ENCODE measurements at places on chromosomes 7 and 10. TPM values are rescaled to one million over a fixed set of nuclear protein-coding genes. Genes with fewer than 3 reads are reported as not detected.
A peak's percentile ranks its signal among the peaks of the same experiment; 100 is the strongest.

DNA sequence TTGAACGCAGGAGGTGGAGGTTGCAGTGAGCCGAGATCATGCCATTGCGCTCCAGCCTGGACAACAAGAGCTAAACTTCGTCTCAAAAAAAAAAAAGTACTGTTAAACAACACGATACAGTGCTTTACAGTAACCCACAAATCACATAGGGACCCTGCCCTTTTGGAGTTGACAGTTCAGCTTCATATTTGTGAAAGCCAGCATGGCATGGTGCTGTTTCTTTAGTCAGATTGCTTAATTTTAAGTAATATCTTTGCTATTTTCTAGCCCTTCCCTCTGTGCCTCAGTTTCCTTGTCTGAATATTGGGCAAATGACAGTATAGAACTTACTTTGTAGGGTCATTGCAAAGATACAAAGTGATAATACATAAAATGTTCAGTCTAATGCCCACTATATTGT is 4.9 kb downstream of the CDC123 start:
- peaks cover 66% of the 10 kb centered on the region for H3K36me3 ChIP-seq
- peaks cover 2% of the 10 kb centered on the region for H3K4me1 ChIP-seq
- no peaks in the 10 kb centered on the region for H3K27me3 ChIP-seq
- H3K4me3 ChIP-seq = no peak overlapping the region

TMEM196 gene
- not detected for total RNA-seq

AOC1 gene
- total RNA-seq = not detected

- H3K4me1 ChIP-seq = peaks cover 5% of the 10 kb centered on the region
- peaks cover 15% of the 10 kb centered on the region for H3K36me3 ChIP-seq
- no peaks in the 10 kb centered on the region for H3K27me3 ChIP-seq
- peak; percentile 54 for DNase-seq
These were observed 112.0 kb downstream of the NEURL1 start for GRCh38 chr10:103605359-103606096.

NAMPT gene
- total RNA-seq = 150 TPM

TMEM139 gene
- total RNA-seq = 1.5 TPM

STEAP1 gene
- 3.5 TPM for total RNA-seq

OPN1SW gene
- total RNA-seq = not detected

- H3K27ac ChIP-seq = no peak overlapping the region
- DNase-seq = no peak
- no peak overlapping the region for H3K4me3 ChIP-seq
- no peaks in the 10 kb centered on the region for H3K27me3 ChIP-seq
- H3K4me1 ChIP-seq = no peaks in the 10 kb centered on the region
These were observed 11.2 kb upstream of the EPHA1 start for GRCh38 chr7:143419880-143420279.

DNA sequence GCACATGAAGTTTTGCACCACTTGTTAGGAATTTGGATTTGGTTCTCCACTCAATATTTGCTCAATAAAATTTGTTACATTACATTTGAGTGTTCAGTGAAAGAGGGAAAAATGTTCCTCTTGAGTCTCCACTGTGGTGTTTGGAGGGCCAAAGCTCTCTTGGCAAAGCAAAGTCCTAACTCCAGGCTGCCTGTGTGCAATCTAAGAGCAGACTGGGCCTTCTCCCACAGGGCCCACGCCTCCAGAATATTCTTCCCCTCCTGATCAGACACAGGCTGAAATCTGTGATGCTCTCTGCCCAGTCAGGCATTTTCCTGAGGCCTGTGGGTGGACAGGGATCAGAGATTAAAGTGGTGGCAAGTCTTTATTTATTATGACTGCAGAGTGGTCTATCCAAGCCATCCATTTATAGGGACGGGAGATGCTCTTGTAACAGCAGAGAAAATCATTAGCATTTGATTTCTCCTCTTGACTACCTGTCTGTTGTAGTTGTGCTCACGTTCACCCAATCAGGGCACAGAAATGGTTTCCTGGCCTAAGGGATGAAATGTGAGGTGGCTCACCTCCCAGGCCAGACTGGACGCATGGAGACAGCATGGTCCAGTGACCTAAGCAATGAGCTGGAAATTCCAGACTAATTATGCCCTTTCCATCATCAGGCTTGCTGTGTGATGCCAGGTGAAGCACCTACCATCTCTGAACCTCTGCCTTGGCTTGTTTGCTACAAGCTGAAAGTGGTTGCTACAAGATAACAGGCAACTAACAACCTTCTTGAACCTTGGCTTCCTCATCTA is 147.1 kb upstream of the NRBF2 start:
- H3K27ac ChIP-seq = no peak overlapping the region
- H3K27me3 ChIP-seq = no peaks in the 10 kb centered on the region
- H3K36me3 ChIP-seq = no peaks in the 10 kb centered on the region

GRCh38 chr10:31929261-31930022 is 811 bp upstream of the ARHGAP12 start:
- H3K27me3 ChIP-seq = no peaks in the 10 kb centered on the region
- peak overlapping the region; percentile 82 for H3K4me3 ChIP-seq
- DNase-seq = peak; percentile 72

DNA sequence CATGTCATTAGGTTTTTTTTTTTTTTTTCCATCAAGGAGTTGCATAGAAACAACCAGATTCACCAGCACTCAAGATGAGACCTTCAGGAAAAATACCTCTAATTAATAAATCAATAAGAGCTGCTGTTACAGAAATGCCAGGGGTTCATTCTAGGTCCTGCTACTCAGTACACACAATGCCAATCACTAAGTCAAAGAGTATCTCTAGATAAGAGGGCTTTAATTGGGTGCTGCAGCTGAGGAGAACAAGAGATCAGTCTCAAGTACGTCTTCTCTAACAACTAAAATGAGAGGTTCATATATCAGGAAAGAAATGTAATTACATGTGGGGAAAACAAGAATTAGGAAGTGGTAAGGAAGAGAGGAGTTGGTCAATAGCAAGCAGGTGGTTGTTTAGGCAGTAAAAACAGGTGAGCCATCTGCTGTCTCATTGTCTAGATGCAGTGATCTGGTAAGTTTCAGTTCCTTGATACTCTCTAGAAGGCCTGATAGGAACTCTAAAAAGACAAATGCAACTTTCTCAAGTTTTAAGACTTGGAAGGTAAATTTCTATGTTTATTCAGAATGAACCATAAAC is 272.9 kb upstream of the ZWINT start:
- no peak for DNase-seq
- no peaks in the 10 kb centered on the region for H3K27me3 ChIP-seq
- H3K4me1 ChIP-seq = no peaks in the 10 kb centered on the region
- H3K4me3 ChIP-seq = no peak overlapping the region
- H3K36me3 ChIP-seq = no peaks in the 10 kb centered on the region
- H3K27ac ChIP-seq = no peak overlapping the region

GRCh38 chr7:14583518-14583917 is 319.0 kb downstream of the DGKB start:
- H3K4me1 ChIP-seq = no peaks in the 10 kb centered on the region
- no peaks in the 10 kb centered on the region for H3K36me3 ChIP-seq
- no peak for DNase-seq
- no peak overlapping the region for H3K4me3 ChIP-seq
- H3K27me3 ChIP-seq = no peaks in the 10 kb centered on the region

GRCh38 chr10:63261496-63261895 is 128.4 kb downstream of the NRBF2 start:
- no peak overlapping the region for H3K27ac ChIP-seq
- peaks cover 10% of the 10 kb centered on the region for H3K4me1 ChIP-seq
- peaks cover 46% of the 10 kb centered on the region for H3K36me3 ChIP-seq
- H3K27me3 ChIP-seq = no peaks in the 10 kb centered on the region
- no peak overlapping the region for H3K4me3 ChIP-seq

CHN2 gene
- 0.38 TPM for total RNA-seq

DNA sequence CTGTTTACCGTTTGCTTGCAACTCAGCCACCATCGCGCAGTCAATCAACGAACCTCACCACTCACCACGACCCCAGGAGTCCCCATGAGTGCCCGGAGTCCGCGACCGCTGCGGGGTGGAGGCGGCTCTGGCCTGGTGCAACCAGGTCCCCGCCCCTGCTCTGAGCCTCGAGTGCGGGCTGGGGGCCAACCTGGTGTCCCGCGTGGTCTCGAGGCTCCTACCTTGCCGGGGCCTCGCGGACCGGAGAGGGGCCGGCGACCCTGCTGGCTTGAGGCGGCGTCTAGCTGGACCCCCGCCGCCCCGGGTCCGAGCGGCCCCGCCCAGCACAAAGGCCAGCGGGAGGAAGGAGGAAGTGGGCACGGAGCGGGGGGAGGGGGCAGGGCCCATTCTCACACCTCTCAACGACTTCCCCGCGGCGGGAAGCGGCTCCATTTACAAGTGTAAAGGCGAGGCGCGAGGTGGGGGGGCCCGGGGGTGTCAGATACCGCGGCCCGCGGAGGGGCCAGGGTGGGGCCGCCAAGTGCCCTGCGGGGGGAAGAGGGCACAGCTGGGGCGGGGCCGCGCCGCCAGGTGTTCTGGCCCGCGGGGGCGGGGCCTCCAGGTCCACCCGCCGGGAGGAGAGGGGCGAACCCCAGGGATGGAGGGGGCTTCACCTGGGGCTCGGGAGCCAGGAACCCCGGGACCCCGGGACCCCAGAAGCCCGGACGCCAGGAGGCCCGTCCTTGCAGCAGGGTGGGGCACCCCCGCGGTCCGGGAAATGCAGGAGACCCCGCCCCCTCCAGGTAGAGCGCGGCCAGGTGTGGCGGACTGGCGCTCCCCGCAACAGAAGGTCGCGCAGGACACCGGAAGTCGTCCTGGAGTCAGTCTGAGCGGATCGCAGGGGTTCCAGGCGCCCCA is 8.6 kb downstream of the CTBP2 start:
- H3K4me3 ChIP-seq = no peak overlapping the region
- no peak overlapping the region for H3K27ac ChIP-seq
- no peak for DNase-seq
- H3K27me3 ChIP-seq = no peaks in the 10 kb centered on the region
- H3K4me1 ChIP-seq = peaks cover 39% of the 10 kb centered on the region
- H3K36me3 ChIP-seq = peaks cover 57% of the 10 kb centered on the region

DNA sequence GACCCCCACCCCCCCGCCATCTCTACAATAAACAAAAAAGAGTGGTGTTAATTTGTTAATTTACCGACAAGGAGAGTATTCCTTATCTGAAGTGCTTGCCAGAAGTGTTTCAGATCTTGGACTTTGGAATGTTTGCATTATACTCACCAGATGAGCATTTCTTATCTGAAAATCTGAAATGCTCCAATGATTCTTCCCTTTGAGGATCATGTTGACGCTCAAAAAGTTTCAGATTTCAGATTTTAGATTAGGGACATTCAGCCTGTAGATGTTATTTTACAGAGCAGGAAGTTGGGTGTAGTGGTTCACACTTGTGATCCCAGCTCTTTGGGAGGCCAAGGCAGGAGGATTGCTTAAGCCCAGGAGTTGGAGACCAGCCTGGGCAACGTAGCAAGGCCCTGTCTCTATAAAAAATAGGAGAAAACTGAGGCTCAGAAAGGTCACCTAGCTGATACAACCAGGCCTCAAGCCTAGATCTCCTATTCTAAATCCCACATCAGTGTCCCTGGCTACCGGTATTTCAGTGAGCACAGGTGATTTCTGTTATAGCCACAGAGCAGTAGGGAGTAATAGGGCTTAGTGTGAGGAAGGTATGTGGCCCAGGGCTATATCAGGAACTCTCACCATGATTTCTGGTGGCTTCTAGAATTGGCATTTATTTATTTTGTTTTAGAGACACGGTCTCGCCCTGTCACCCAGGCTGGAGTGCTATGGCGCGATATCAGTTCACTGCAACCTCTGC is 35.4 kb downstream of the TMEM120A start:
- no peak for DNase-seq
- peaks cover 69% of the 10 kb centered on the region for H3K36me3 ChIP-seq
- H3K4me3 ChIP-seq = no peak overlapping the region
- no peak overlapping the region for H3K27ac ChIP-seq

DNA sequence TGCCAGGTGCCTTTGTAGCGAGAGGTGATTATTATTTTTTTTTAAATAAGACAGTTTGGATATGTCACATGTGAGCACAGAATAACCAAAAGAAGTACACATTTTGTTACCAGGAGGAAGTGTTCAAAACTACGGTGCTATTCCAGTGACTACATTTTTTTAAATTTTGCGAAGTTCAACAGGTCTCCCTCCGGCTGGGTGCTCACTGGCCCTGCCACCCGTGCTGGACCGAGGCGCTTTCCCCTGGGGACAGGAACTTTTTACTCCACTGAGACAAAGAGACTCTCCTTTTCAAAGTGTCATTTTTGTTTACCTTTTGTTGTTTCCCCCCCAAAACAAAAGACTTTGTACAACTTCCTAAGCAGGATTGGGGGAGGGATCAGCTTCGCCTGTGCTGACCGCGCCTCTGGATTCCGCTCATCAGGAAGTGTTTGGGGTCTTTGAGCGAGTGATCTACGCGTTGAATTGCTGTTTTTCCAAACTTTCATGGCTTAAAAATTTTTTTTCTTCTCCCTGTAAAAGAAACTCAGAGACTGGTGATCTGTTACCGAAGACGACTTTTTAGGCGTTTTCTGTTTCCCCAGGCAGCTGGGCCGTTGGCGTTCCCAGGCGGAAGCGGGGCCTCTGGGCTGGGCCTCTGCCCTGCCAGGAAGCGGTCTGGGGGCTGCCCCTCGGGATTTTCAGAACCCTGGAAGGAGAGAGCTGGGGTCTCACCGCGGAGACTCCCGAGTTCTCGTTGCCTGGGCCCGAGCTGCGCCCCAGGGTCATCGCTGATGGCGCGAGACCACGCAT is 7.2 kb downstream of the EN2 start:
- H3K4me1 ChIP-seq = peaks cover 26% of the 10 kb centered on the region
- no peak overlapping the region for H3K27ac ChIP-seq
- peaks cover 72% of the 10 kb centered on the region for H3K27me3 ChIP-seq
- no peak overlapping the region for H3K4me3 ChIP-seq

GRCh38 chr7:146926841-146927240 is 810.2 kb downstream of the CNTNAP2 start:
- no peak overlapping the region for H3K27ac ChIP-seq
- no peaks in the 10 kb centered on the region for H3K36me3 ChIP-seq
- no peaks in the 10 kb centered on the region for H3K27me3 ChIP-seq
- no peak for DNase-seq

DNA sequence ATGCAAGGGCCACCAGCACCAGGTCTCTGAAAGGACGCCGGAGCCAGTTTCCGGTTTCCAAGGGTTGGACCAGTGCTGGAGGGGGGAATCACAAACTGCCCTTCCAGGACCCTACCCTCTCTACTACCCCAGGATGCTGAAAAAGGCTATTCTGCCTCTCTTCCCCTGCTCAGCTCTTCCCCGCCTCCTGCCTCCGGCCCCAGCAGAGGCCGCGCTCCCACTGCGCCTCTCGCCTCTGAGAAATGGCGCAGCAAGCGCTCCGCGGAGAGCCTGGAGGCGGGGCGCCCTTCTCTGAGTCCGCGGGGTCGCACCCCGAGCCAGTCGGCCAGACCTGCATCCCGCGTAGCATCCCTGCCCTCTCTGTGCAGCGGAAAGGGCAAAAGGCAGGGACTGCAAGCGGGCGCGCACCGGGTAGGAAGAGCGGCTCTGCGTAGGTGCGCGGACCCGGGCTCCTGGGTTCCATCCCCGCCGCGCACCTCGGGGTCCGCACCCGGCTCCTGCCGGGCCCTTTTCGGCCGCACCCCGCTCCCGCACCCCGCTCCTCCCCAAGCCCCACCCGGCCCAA is 476 bp upstream of the RET start:
- no peak overlapping the region for H3K27ac ChIP-seq
- no peaks in the 10 kb centered on the region for H3K36me3 ChIP-seq
- DNase-seq = no peak
- no peak overlapping the region for H3K4me3 ChIP-seq
- H3K4me1 ChIP-seq = peaks cover 26% of the 10 kb centered on the region
- H3K27me3 ChIP-seq = peaks cover 48% of the 10 kb centered on the region

GRCh38 chr10:69315610-69316312 is 37.5 kb downstream of the HK1 start:
- H3K27me3 ChIP-seq = no peaks in the 10 kb centered on the region
- peak overlapping the region; percentile 61 for H3K4me3 ChIP-seq
- H3K36me3 ChIP-seq = peaks cover 14% of the 10 kb centered on the region
